ENCODE measurements at places on chromosomes 11 and 22. TPM values are rescaled to one million over a fixed set of nuclear protein-coding genes. Genes with fewer than 3 reads are reported as not detected.

- H3K4me3 ChIP-seq, result no peak overlapping the region
- no peaks in the 10 kb centered on the region for H3K27me3 ChIP-seq
- peaks cover 4% of the 10 kb centered on the region for H3K4me1 ChIP-seq
- DNase-seq, result no peak
- no peak overlapping the region for H3K27ac ChIP-seq
Measured at GRCh38 chr22:29275167-29275566, 7.1 kb downstream of the EWSR1 start.

GRCh38 chr11:17915500-17916143 is 97.2 kb downstream of the SERGEF start:
- no peak overlapping the region for H3K4me3 ChIP-seq
- DNase-seq, result no peak
- no peaks in the 10 kb centered on the region for H3K36me3 ChIP-seq
- H3K4me1 ChIP-seq, result no peaks in the 10 kb centered on the region
- H3K27ac ChIP-seq, result no peak overlapping the region

GRCh38 chr11:120335556-120335907 is 681 bp upstream of the ARHGEF12 start:
- no peaks in the 10 kb centered on the region for H3K36me3 ChIP-seq
- DNase-seq, result no peak
- peaks cover 7% of the 10 kb centered on the region for H3K4me1 ChIP-seq

The SMIM35 gene
- not detected for total RNA-seq
